ENCODE measurements at places on chromosomes 16 and 17.

DNA sequence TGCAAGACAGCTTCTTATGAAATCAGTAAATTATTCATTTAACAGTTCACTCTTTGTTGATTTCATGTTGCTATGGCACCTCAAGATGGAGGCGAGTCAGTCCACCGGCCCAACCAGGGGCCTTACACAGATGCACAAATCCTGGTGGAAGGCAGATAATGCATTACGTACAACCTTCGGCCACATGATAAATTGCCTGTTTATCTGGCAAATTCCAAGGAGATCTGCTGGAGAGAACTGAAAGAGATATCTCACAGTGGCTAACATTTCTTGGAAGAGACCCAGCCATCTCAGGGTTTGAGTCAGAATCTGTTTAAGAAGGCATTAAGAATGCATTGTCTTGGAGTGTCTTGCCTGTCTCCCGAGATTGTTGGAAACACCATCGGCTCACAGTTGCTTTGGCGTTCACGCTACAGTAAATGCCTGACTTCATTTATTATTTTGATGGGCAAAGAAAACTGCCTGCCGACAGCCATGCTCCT is 225.6 kb downstream of the MSI2 start:
- no peak for DNase-seq

DNA sequence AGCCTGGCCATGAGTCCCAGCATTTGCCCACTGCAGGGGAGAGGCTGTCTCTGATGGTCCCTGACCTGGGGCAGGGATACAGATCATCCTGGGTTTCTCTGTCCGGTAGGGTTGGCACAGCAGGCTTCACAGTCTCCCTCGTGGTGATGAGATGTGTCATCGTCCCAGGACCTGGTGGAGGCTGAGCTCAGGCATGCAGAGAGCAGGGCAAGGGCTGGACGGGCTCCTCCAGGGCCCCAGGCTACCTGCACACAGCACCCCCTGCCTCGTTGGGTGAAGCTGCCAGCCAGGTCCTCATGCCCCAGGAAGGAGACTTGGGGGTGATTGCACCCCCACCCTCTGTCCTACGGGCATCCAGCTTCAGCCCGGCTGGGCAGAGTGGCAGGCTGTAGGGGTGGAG is 155.8 kb upstream of the GSE1 start:
- DNase-seq: no peak

- DNase-seq: peak; percentile 45
Measured at GRCh38 chr17:67434061-67434525, 57.0 kb downstream of the PITPNC1 start.

DNA sequence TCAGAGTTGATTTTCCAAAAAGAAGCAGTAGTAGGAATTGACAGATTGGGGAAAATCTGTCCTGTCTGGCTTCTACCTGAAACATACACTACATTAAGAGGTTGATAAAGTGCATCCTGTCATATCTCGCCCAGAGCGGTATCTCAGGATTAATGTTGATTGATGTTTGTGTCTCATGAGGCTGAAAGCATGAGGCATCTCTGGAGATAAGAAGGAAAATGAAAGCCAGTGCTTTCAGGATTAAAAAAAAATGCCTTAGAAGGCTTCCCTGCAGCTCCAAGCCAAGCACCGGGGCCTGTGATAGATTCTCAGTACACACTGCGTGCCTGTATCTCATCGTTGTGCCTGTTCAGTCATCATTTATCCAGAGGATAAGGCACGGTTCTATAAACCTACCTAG is 26.4 kb upstream of the CD300E start:
- DNase-seq: no peak

- DNase-seq: no peak
Measured at GRCh38 chr17:48532261-48532660, 1.4 kb upstream of the HOXB1 start.

GRCh38 chr16:11639925-11640899 is 28.0 kb upstream of the SNN start:
- DNase-seq: peak; percentile 91

DNA sequence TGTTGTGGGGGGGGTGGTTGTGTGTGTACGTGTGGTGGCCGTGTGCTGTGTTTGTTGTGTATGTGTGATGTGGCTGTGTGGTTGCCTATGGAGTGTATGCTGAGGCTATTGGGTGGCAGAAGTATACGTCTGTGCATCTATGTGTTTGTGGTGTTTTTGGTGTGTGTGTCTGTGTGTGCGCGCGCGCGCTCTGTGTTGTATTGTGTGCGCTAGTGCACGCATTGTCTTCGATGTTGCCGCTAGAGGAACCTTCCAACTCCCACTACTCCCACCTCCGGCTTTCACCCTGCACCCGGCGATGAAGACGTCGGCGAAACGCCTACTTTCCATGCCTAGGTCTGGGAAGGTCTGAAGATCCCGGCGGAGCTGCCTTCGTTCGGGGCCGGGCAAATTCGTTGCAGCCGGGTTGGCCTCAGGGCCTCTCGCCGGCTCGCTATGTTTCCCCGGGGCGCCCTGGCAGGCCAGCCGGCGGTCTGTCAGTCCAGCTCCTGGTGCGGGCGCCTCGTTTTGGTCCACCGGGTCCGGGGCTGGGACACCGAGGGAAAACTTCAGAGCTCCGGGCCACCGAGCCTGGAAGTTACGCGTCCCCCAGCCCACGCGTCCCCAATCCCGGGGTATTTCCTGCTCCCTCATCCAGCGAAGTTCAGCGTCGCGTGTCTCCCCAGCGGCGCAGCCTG is 5.2 kb upstream of the DLX4 start:
- no peak for DNase-seq

GRCh38 chr17:5773816-5774360 is 189.6 kb upstream of the NLRP1 start:
- no peak for DNase-seq

DNA sequence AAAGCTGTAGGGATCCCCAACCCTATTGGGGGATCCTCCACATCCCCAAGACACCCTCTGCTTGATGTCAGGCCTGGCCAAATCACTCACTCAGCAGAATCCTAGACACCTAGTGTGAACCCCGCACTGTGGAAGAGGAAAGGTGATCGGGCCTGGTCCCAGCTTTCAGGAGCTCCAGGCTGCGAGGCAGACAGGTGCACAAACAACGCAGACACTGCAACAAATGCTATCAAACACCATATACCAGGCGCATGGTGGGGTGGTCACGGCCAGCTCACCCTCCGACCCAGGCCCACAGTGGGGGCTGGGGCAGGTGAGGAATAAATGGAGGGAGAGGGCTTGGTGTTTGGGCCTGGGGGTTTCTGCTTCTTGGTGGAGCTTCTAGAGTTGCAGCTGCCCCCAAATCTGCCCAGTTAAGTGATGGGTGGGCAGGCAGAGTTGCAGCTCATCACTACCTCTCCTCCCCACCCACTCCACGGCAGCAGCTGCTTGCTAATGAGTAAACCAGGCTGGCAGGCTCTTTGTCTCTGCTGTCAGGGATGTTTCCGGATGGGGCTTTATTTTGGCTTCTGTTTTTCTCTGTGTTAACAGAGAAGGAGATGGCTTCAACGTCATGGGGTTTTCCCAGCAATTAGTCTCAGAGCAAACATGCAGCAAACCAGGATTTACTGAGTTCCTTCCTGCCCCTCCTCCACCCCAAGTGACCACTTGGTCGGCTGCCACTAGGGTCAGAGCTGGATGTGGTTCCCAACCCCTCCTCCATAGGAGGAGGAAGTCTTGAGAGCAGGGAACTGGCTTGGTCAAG is 46.6 kb downstream of the PECAM1 start:
- peak; percentile 57 for DNase-seq

GRCh38 chr17:70661342-70662222 is 492.2 kb downstream of the KCNJ2 start:
- DNase-seq: peak; percentile 22

DNA sequence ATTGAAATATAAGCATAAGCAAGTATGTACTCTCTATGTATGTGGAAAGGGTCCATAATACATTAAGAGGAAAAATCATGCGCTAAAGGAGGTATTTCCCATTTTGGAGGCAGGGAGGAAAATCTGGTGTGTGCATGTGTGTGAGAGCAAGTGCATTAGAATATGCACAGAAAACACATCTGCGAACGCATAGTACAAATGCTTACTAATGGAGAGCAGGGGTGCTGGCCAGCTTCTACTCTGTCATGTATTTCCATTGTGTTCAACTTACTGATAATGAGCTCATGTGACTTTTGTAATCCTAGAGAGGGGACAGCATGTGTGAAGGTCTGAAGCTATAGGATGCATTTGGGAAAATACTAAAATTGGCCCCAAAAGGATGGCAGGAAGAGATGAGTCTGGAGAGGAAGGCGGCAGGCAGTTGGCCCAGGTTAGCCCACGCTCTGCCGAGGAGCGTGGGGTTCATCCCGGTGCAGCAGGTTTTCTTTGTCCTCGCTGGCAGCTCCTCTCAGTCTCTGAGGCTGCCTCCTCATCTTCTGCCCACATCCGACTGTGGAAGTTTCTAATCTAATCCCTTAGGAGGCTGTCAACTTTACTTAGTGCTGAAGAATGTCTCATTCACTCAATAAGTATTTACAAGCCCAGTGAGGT is 17.8 kb upstream of the KSR1 start:
- no peak for DNase-seq

DNA sequence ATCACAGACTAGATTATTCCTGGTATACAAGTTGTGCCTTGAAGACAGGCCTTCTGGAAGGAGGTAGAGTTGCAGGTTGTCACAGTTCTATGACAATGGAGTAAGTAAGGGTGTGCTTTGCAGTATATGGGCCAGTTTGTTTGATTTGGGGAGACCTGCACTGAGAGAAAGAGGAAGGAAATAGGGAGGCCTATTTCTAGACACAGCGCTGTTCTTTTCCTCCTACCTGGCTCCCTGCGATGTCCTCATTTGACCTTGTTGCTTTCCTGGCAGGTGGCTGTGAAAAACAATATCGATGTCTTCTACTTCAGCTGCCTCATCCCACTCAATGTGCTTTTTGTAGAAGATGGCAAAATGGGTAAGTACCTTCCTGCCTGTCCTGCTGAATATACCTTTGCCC is 22.5 kb upstream of the RASL10B start:
- DNase-seq: no peak

DNA sequence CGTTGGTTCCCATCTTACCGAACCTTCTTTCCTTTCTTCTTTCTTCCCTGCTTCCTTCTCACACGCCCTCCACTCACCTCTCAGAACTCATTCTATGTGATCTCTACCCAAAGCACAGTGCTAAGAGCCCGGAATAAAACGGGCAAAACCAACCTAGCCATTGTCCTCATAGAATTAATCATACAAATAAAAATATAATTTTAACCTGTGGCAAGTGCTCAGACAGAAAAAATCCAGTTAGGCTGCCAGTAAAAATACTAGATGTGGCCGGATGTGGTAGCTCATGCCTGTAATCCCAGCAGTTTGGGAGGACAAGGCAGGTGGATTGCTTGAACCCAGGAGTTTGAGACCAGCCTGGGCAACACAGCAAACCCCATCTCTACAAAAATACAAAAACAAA is 27.0 kb downstream of the BMERB1 start:
- DNase-seq: no peak

DNA sequence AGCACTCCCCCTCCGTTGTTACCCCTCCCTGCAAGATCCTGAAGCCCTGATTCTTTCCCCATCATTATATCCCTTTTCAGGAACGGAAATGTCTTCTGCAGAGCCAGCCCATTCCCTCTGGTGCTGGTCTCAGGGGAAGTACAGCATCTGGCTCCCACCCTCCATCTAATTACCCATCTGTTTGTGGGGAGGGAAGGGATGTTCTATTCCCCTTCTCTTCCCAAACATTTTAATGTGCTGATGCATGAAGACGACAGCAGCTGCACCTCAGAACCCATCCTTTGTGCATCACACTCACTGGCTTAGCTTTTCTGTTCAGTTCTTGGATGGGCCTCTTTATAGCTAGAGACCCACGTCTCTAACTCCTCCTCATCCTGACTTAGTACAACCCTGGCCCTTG is 367.2 kb downstream of the CDH13 start:
- DNase-seq: no peak

- no peak for DNase-seq
Measured at GRCh38 chr17:10032118-10032852, 127.2 kb upstream of the RCVRN start.

GRCh38 chr16:89370081-89370511 is 120.3 kb downstream of the ANKRD11 start:
- no peak for DNase-seq

GRCh38 chr17:51373489-51374152 is 113.3 kb downstream of the UTP18 start:
- DNase-seq: no peak

- peak; percentile 87 for DNase-seq
Measured at GRCh38 chr17:77424585-77425344, 284.0 kb downstream of the SEC14L1 start.

DNA sequence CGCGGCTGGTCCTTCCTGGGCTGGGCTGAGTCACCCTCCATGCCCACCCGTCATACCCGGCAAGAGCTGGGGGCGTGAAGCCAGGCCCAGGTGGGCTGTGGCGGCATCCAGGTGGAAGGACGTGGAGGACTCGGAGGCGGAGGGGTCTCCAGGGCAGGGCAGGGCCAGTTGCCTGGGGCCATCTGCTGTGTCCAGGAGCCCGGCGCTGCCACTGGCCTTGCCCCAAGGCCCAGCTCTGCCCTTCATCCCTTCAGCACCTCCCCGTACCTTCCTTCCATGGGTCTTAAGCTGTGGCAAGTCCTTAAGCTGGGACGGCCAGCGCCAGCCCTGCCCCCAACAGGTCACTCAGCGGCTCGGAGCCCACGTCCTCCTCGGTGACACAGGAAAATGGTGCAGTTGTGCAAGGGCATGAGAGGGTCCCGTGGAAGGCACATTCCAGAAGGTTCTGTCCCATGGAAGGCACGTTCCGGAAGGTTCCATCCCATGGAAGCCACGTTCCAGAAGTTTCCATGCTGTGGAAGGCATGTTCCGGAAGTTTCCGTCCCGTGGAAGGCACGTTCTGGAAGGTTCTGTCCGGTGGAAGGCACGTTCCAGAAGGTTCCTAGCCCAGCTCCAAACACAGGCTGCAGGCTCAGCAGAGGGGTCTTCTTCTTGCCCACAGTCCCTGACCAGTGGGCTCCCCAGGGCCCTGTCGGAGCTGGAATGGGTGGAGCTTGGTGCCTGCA is 10.4 kb upstream of the CDH15 start:
- no peak for DNase-seq

DNA sequence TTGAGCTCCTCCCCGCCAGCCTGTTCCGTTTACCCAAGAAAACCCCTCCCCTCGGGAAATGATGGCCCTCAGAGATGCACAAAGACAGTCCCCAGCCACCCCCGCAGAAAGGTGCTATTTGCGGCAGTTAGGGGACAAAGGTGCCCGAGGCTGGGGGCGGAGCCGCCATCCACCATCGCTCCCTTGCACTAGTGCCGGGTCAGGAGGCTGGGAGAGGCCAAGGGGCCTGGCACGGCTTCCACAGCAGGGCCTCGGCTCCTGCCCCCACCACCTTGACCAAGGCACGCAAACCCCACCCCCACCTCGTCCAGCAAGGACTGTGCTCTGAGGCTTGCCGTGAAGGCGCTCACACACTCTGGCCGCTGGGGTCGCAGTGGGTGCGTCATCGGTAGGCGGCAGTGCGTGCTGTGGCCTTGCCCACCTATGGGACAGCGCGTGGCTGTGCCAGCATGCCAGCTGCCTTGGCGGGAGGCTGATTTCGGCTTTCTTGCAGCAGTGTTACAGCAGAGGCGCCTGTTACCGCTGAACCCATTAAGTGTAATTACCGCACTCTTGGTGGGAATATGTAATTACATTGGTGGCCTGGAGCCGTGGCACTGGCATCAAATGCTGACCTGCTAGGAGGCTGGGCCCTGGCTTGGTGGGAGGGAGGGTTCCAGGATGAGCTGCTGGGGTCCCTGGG is 31.8 kb downstream of the TPSG1 start:
- no peak for DNase-seq

GRCh38 chr17:80630560-80631120 is 86.0 kb downstream of the RPTOR start:
- no peak for DNase-seq
